Thyroid gland (tissue), 4 donors: ENCODE measurements at places on chromosomes 7 and 10. TPM values are rescaled to one million over a fixed set of nuclear protein-coding genes. Genes with fewer than 3 reads are reported as not detected.
A peak's percentile ranks its signal among the peaks of the same experiment; 100 is the strongest.

DNA sequence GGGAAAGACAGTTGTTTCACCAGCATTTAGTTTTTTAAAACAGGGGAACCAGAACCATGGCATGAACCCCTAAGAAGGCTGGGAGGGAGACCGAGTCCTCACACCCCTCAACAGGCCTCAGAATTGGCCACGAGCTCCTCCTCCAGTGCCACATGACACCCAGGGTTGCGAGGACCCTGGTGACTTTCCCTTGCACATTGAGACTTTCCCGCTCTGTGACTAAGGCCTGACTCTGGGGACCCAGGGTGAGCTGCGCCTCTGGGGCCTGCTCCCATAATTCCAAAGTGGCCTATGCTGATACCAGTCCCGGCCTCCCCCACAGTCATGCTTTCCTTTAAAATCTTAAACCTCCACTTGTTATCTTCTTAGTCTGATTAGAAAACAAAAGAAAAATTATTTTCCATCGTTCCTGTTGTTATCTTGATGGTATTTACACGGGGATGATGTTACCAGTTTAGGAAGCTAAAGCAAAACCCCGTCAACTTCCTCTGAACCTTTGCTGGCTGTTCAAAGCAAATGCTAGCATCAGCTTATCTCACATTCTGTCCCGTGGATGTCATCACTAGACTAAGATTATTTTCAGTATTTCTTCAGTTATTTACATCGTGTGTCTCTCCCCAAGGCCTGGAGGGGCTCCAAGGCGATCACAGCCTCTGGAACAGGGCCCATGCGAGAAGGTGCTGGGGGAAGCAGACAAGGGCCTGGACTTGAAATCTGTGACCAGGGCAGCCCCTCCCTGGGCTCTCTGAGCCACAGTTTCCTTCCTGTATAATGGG, 42.1 kb downstream of the FAM53B start:
- no peak for DNase-seq

NT5C3A gene
- 30.6 TPM for total RNA-seq

- no peak for DNase-seq
These were observed 14.7 kb downstream of the KCNMA1 start for GRCh38 chr10:77622889-77623291.

PRSS37 gene
- not detected for total RNA-seq

DNA sequence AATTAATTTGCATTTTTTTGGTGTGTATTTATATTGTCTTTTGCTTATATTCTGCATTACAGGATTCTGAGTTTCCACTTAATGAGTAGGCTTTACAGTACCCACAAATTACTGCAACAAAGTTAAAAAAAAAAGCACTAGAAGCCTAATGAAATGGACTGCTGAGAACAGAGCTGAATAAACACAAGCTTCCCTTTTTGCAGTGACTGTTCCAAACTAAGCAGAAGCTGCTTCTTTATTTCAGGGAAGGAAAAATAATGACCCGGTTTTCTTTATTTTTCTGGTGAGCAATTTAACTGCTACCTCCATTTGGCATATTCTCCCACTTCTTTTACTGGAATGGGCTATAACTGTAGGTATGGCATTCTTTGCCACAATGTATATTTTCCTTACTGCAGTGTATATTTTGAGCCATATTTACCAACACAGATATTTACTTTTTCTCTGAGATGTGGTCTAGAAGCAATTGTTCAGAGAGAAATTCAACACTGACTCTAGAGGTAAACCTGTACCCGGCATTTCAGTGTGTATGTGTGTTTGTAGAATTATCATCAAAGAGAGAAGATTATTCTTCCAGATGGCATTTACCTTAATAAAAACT, 56.9 kb downstream of the HDAC9 start:
- DNase-seq: no peak

DNA sequence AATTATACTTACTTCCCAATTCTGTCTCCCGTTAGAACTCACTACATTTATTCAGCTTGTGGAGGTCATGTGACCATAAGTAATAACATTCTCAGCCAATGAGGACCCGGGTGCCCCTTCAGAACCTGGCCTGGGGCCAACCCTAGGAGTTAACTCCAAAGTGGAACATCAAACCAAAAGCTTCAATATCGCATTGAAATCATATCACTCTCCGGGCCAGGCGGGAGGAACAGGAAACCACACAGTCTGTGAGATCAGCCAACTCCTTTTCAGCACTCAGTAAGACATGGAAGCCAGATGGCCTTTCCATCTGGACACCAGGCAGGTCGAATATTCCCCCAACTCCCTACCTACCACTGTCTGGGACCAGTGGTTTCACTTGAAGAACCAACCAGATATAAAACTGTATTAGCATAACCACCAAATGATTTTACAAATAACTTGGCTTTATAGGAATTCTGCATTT, 5.5 kb downstream of the CREB3L2 start:
- peak; percentile 39 for DNase-seq

- no peak for DNase-seq
These were observed 137.5 kb downstream of the ZNF365 start for GRCh38 chr10:62511656-62512055.

- DNase-seq: no peak
These were observed 22.2 kb downstream of the FRMPD2 start for GRCh38 chr10:48252354-48252650.

GRCh38 chr10:110273474-110273873, 31.2 kb downstream of the SMNDC1 start:
- DNase-seq: peak; percentile 92

DNA sequence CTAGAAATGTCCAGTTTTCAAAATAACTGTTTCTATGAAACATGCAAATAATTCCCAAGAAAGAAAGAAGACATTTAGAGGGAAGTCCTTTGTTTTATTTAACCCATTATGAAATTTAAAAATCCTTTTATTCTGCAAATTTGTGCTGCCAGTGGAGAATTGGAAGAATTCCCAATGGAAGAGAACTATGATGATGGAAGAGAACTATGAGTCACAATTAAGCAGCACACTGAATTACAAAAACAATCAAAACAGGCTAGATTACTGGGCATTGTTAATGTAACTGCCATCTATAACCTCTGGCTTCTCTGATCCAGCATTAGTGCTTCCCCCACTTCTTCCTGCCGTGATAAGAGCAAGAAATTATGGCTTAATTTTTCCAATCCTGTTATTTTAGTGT, 126.2 kb upstream of the FEZF1 start:
- no peak for DNase-seq

DNA sequence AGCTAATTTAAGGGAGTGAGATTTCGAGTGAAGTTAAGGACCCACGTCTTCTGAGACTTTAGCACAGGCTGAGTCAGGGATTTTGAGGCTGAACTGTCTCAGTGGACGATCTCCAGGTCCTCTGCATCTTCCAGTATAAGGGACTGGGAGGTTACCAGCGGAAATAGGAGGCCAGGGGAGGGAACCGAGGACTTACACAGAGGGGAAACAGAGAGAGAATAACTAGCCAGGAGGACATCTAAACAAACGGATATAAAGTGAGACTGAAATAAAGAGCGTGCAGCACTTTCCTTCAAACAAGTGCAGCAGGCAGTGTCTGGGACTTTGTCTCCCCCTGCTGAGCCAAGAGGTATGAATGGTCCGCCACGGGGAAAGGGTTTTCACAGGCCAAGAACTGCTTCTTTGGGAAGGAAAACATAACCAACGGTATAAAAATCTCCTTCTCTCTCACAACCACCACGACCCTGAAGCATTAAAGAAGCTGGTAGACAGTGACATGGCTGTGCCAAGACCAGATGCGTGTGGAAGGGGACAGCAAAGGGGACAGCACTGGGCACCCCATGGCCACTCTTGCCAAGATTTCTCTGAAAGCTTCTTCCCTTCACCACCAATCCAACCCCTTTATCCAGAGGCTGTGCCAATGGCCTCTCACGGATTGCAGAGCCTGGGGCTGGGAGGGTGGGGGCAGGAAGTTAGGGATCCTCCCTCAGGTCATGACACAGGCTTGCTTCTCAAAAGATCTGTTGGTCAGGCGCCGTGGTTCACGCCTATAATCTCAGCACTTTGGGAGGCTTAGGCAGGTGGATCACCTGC, 72.0 kb downstream of the SLC37A3 start:
- DNase-seq: peak; percentile 82

ELN gene
- 46.8 TPM for total RNA-seq

GRCh38 chr7:151570366-151570915, 50.7 kb upstream of the RHEB start:
- no peak for DNase-seq

- DNase-seq: no peak
These were observed 45.4 kb downstream of the TMEM229A start for GRCh38 chr7:123987445-123987844.
